Effector memory CD8-positive, alpha-beta T cell (primary cell): ENCODE measurements at places on chromosomes 3 and 15.

- no peaks in the 10 kb centered on the region for H3K36me3 ChIP-seq
- H3K4me1 ChIP-seq: no peaks in the 10 kb centered on the region
- no peak for DNase-seq
- H3K27me3 ChIP-seq: no peaks in the 10 kb centered on the region
- H3K27ac ChIP-seq: no peak overlapping the region
- H3K4me3 ChIP-seq: no peak overlapping the region
Measured at GRCh38 chr3:181913254-181913653, 201.5 kb downstream of the SOX2 start.

DNA sequence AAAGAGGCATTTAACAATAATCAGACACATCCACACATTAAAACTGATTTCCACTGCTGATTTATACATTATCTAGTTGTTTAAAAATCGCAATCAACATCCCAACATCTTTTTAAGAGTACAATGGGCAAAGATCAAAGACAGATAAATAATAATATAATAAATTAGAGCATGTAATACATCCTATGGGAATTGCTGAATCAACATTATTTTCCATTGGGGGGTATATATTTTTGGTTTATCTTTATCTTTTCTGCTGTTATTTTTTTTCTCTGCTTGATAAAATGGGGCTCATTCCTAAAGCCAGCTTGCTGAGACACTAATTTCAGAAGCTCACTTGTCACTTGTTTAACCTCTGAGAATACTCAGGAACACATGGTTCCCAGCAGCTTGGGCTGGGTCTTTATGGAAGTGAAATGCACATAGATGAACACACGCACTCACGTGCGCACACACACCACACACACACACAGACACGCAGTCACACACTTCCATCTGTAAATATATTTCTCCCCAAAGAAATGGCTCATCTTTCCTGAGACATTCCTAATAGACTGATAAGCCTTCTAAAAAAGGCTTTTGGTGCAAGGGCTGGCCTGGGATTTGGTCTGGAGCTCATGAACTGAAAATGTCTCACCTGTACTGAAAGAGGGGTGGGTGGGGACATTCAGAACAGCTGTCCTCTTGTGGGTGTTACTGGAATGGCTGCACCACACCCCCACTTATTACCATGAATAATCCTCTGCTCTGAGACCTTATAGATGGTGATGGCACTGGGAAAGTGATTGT lies 3.5 kb upstream of the PPIB start:
- peaks cover 14% of the 10 kb centered on the region for H3K4me1 ChIP-seq
- DNase-seq: no peak
- H3K4me3 ChIP-seq: no peak overlapping the region
- no peak overlapping the region for H3K27ac ChIP-seq

- no peak overlapping the region for H3K27ac ChIP-seq
- H3K36me3 ChIP-seq: no peaks in the 10 kb centered on the region
- no peak overlapping the region for H3K4me3 ChIP-seq
- peaks cover 17% of the 10 kb centered on the region for H3K27me3 ChIP-seq
Measured at GRCh38 chr3:110680450-110680849, 391.2 kb upstream of the NECTIN3 start.

DNA sequence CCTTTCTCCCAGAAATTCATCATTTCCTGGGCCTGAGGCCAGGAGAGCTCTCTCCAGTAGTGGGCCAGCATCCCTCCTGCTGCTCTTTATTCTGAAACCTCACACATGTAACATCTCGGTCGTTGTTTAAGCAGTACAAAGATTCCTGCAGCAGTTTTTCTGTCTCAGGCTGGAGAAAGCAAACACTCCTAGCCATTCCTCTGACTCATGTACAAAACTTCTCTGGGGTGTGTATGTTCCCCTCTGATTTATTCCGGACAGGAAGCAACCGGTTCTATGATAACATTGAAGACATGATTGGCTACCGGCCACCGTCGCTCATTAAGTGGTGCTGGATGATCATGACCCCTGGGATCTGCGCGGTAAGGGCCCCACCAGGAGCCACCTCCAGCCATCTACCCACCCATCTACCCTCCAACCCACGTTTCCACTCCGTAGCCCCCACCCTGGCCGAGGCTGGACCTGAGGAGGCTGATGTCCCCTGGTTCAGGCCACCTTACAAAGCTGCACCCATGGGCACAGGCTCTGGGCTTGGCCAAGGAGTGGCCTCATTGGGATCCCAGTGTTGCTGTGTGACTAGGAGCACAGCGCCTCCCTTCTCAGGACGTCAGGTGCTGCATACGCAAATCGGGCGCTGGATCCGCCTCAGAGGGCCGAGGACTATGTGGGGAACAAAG lies 58.6 kb upstream of the SLC6A1 start:
- peaks cover 49% of the 10 kb centered on the region for H3K27me3 ChIP-seq
- H3K36me3 ChIP-seq: no peaks in the 10 kb centered on the region
- no peak overlapping the region for H3K27ac ChIP-seq
- no peak overlapping the region for H3K4me3 ChIP-seq
- H3K4me1 ChIP-seq: no peaks in the 10 kb centered on the region

GRCh38 chr3:195186041-195186709 lies 84.8 kb downstream of the XXYLT1 start:
- no peaks in the 10 kb centered on the region for H3K27me3 ChIP-seq
- H3K36me3 ChIP-seq: peaks cover 2% of the 10 kb centered on the region
- peak overlapping the region; percentile 79 for H3K27ac ChIP-seq
- H3K4me3 ChIP-seq: peak overlapping the region; percentile 8
- H3K4me1 ChIP-seq: peaks cover 27% of the 10 kb centered on the region

- no peak overlapping the region for H3K27ac ChIP-seq
- H3K4me3 ChIP-seq: no peak overlapping the region
- H3K36me3 ChIP-seq: no peaks in the 10 kb centered on the region
- DNase-seq: no peak
Measured at GRCh38 chr15:74179983-74180880, 6.7 kb downstream of the ISLR start.

- no peak overlapping the region for H3K27ac ChIP-seq
- H3K36me3 ChIP-seq: no peaks in the 10 kb centered on the region
- no peaks in the 10 kb centered on the region for H3K4me1 ChIP-seq
- no peak for DNase-seq
- no peak overlapping the region for H3K4me3 ChIP-seq
Measured at GRCh38 chr15:70703096-70703878, 60.1 kb downstream of the UACA start.

DNA sequence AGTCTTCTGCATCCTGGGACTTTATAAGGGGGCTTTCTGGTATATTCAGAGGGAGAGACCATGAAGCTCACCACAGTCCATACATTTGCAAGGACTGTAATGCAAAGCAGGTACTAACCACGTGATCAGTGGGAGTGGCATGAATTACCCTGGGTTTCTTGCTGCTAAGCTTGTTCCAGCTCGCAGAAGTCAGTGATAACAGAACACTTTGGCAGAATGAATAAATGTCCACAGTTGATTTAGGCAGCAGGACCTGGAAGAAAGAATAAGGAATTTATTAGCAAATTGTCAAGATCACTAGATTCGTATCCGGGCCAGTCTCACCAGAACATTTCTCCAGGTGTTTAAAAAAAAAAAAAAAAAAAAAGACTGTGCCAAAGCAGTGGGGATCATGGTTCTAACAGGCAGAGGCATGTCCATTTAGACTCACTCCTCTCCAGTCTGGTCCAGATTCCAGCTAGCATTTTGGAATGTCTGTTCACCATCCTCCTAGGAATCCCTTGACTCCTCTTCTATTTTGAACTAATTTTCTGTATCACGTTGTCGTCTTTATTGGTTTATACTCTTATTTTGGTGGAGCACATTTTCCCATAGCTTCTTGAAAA lies 24.5 kb downstream of the HHLA2 start:
- no peak overlapping the region for H3K4me3 ChIP-seq
- peaks cover 1% of the 10 kb centered on the region for H3K4me1 ChIP-seq
- no peaks in the 10 kb centered on the region for H3K36me3 ChIP-seq
- no peak for DNase-seq
- H3K27ac ChIP-seq: no peak overlapping the region
- H3K27me3 ChIP-seq: no peaks in the 10 kb centered on the region

DNA sequence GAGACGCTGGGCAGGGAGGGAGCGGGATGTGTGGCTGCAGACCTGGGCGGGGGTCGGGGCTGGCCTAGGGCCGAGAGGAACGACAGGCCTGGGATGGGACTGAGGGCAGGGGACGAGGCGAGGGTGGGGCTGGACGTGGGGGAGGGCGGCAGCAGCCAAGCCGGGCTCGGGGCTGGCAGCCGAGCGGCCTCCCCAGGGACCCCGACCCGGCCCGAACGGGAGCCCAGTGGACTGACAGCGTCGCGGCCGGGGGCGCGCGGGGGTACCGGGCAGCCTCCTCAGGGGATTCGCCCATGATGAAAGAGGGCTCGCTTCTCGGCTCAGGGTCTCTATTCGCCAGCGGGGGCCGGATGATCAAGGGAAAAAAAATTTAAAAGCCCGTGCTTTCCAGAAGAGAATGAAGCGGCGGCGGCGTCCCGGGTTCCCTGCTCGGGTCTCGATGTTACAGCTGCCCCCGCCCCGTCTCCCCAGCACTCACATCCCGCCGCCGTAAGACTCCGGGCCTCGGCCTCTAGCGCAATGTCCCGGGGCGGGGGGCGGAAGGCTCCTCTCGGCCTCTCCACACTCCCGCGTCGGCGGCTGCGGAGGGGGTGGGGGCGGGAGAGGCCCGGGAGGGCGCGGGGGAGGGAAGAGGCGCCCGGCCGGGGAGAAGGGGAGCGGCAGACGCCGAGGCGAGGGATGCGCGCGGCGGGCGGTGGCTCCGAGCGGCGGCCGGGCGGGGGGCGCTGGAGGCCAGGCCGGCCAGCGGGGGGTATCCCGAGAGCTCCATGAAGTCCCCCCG lies 4.3 kb downstream of the PTH1R start:
- H3K27me3 ChIP-seq: peaks cover 70% of the 10 kb centered on the region
- H3K4me3 ChIP-seq: peak overlapping the region; percentile 76
- no peaks in the 10 kb centered on the region for H3K36me3 ChIP-seq

GRCh38 chr15:88428805-88429605 lies 38.2 kb downstream of the MRPL46 start:
- H3K4me3 ChIP-seq: no peak overlapping the region
- H3K27ac ChIP-seq: no peak overlapping the region
- no peaks in the 10 kb centered on the region for H3K4me1 ChIP-seq
